ENCODE measurements at places on chromosomes 1 and 21.

- no peak for DNase-seq
Measured at GRCh38 chr21:32248571-32249461, 30.0 kb downstream of the MIS18A start.

DNA sequence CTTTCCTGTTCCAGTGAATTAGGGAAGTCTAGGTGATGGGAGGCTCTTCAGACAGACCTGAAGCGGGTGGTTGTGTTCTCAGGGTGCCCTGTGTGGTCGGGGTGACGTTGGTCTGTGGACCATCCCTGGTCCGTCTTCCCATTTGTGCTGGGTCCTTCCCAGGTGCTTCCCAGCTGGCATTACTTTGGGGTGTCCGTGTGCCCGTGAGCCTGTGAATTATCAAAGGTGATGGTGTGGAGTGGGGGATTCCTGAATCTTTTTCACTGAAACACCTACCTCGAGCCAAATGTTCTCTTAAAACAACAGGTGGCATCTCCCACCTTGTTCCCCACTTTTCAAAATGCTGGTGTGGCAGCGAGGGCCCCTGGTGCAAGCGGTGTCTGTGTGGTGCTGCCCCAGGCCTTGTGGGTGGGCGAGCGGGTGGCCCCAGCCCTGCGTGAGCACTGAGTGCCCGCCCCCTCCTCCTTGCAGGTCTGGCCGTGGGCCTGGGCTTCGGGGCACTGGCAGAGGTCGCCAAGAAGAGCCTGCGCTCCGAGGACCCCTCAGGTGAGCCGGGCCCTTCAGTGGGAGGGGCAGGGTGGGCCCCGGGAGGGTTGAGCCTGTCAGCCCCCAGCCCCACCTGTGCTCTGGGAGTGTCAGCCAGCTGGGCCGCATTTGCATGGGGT is 37.0 kb downstream of the COQ8A start:
- no peak for DNase-seq

DNA sequence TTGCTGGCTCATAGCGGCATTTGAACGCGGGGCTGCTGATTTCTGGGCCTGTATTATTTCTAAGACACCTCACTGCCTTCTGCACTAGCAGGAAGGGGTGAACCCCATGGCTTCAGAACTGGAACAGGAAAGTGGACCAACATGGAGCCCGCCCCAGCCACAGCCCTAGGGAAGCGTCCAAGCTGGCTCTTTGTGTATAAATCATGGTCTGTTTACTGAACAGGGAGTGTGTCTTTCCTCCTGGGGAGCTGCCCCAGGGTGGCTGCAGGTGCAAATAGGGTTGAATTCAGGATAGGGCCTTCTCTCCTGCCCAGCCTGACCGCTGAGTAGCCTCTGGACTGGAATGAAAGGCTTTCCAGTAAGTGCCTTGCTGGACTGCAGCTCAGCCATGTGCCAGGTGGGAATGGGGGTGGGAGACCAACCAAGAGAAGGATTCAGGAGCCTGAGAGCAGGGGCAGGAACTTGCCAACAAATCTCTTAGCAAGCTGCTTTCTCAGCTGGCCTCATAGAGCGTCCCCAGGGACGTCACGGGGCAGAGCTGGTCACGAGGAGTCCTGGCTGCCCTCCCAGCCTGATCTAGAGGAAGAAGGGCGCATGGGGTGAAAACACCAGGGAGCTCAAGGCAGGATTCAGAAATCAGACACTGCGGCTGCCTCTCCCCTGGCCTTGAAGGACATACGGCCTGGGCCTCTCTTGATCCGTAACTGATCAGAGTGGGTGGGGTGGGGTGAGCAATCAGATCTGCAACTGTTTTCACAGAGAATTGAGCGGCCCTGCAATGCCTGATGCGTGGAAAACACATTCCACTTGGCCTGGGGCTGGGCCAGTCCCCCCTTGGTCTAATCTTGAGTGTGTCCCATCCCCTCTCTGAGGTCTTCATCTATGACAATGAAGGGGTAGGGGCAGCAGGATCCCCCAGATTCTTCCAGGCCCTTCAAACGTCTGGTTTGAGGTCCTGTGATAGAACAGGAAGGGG is 56.5 kb upstream of the SELENON start:
- no peak for DNase-seq

DNA sequence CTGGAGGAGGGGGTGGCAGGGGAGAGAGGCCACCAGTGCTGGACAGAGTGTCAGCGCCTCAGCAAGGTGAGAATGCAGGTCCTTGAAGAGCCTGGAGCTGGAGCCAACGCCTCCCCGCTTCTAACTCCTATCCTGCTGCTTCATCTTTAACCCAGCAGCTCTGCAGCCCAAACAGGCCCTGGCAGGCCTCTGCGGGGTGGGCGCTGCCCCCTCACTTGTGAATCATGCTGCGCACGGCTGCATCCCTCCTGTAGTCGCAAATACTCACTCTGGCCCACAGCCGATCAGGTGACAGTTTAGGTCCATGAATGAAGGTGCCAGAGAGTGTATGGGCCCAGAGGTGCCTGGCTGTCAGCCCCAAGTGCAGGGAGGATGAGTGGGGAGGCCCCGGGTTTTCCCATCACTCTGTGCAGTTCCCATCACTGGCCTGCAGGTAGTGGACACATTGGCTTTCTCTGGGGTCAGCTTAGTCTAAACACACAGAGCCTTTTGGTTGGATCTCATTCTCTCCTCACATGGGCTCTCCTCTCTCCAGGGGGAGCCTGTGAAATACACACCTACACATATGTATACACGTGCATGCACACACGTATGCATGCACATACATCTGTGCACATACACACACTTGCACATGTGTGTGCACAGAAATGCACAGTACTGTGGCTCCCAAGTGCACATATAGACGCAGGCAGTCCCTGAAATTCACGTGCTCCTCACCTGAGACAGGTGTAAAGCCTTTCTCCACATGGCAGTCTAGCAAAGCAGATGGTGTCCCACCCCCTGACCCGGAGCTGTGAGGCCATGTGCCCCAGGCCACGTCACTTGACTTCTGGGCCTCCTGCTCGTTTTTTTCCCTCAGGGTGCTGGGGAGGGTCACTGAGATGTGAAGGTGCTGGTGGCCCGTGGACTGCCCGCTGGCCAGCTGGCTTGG is 52.0 kb downstream of the TRIM11 start:
- no peak for DNase-seq

- no peak for DNase-seq
Measured at GRCh38 chr21:29360799-29361765, 62.4 kb downstream of the BACH1 start.

GRCh38 chr21:28604946-28605537 is 387.6 kb downstream of the LTN1 start:
- no peak for DNase-seq

DNA sequence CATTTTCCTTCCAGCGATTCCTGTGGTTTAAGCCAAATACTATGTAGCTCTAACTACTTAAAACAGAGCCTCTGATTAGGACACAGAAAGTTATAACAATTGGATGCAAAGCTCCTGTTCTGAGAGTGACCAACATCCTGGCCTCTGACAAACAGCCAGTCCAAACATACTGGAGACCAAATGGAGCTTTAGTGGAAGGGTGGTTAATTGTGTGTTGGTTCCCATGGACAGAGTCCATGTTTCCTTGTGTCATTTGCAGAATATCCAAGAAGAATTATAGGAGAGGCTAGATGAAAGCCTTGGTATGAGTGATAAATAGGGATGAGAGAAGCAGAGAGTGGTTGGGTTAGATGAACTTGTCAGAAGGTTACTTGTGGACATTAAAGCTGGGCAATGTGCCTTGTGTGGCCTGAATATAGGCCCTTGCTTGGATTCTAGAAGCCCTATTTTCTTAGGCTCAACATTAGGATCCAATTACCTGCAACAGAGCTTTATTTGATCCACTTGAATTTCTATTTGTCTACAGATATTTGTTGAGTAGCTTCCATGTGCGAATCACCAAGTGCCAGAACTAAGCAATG is 180.5 kb upstream of the GORAB start:
- no peak for DNase-seq

DNA sequence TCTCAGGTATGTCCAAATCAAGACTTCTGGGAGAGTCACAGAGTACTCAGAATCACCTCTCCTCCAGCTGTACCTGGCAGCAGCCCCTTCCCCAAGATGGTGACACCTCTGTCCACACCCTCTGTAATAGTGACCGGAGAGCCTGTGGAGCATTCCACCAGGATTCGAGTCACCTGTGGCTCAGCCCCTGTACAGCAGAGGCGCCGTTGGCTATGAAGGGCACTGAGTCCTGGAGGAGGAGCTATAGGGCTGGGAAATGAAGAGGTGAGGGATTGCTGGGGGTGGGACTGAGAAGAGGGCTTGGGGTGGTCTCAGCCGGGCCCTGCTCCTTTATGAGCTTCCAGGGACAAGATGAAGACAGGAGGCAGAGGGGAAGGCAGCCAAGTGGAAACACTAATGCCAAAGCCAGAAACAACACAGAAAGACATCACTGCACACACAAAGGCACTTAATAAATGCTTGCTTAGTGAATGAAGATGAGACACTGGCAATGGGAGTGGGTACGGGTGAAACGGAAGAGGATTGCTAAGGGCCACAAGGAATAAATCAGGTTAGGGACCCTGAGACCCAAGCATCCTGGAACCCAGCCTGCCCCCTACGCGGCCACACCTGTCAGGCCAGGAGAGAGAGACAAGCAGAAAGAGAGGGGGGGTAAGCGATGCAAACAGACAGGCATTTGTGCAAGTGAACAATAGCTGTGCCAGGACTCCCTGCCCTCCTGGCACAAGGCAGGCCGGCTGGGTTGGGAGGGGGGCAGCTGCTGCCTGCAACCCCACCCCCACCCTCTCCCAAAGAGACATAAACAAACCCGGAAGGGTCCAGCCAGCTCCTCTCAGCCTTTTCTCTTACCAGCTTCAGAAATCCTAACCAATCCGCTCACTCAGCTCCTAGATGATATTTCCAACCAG is 3.9 kb downstream of the ARHGEF2 start:
- DNase-seq, result no peak

- no peak for DNase-seq
Measured at GRCh38 chr1:148354284-148354912, 128.7 kb downstream of the PPIAL4G start.

GRCh38 chr1:203065986-203066385 is 19.8 kb downstream of the MYOG start:
- DNase-seq, result no peak

DNA sequence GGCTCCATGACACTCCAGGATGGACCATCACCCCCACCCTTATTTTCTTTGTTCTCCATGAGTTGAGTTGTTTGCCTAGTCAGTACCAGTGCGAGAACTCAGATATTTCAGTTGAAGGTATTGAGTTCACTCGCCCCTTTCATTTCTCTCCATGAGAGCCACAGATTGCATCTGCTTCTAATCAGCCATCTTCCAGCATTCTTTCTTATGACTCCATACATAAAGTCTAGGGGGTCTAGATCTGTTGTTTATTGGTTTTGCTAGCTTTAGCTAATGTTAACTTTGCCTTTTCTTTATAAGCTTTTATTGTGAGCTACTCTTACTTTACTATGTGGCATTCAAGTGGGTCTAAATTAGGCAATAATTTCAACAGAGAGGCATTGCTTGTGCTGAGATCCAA is 71.6 kb upstream of the PDC start:
- DNase-seq, result no peak

DNA sequence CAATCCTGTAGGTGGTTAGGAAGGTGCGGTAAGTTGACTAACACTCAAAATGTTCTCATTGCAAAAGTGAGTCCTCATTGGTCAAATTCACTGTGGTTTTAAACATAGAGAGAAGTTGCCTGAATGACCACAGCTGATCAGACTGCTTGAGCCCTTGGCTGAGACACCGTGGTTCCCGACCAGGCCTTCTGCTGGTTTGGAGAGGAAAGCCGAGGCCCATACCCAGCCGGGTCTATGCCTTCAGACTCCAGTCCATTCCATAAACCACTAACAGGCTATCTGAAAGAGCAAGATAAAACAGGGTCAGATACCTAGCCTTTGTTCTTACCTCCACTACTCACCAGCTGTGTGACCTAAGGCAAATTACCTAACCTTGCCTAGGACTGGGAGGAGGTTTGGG is 133.9 kb downstream of the LMX1A start:
- DNase-seq, result no peak

GRCh38 chr21:34545079-34545884 is 33.3 kb upstream of the KCNE1 start:
- DNase-seq, result no peak

DNA sequence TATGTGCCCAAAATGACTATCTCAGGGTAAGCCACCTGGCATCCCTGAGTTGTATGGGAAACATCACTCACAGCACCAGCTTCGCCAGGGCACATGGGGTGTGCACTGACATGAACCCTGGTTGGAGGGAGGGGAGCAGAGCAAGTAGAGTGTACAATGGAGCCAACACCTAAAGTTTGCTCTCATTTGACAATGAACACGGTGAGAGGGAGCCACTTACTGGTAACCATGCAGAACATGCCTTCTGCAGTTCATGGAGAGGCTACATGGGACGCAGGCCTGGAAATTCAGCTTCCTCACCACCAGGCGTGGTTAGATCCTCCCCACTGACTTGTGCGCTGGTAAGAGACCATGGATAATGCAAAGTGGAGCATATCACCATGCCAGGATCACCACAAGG is 10.0 kb upstream of the CPLANE2 start:
- no peak for DNase-seq

DNA sequence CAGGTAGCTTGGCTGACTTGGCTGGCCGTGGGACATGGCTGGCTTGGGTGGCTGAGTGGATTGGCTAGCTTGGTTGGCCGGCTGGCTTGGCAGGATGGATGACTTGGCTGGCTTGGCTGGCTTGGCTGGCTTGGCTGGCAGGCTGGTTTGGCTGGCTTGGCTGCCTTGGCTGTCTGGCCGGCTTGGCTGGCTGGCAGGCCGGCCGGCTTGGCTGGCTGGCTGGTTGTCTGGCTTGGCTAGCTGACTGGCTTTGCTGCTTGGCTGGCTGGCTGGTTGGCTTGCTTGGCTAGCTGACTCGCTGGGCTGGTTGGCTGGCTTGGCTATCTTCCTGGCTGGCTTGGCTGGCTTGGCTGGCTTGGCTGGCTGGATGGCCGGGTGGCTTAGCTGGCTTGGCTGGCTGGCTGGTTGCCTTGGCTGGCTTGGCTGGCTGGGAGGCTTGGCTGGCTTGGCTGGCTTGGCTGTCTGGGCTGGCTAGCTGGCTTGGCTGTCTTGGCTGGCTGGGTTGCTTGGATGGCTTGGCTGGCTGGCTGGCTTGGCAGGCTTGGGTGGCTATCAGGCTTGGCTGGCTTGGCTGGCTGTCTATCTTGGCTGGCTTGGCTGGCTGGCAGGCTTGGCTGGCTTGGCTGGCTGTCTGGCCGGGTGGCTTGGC is 129.7 kb upstream of the FAM72C start:
- DNase-seq, result no peak

GRCh38 chr1:156886583-156887281 is 6.8 kb upstream of the PEAR1 start:
- no peak for DNase-seq

DNA sequence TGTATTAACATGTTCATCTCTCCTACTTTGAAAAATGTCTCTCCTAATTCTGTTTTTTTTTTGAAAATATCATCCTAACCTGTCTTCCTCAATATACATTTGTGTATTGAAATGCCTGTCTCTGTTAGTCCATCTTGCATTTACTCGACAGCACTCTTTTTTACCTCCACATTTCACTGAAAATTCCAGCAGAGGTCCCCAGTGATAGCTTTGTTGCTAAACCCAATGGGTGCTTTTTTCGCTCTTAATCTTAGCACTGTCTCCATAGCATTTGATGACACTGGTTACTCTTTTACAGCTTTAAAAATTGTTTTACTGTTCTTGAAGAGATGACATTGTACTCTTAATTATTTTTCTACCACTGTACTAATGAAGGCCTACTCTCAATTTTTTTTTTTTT is 10.8 kb downstream of the OSBPL9 start:
- no peak for DNase-seq

All from activated gamma-delta T cell (primary cell).